Activated CD4-positive, alpha-beta T cell treated with anti-CD3 and anti-CD28 coated beads, Interleukin-2, amount 10 ng/mL, durations not matched to agents 7 days and 5 days (primary cell): ENCODE measurements at places on chromosomes 12 and 14. TPM values are rescaled to one million over a fixed set of nuclear protein-coding genes. Genes with fewer than 3 reads are reported as not detected.

GRCh38 chr14:77979171-77979570, 179.3 kb downstream of the ADCK1 start:
- peaks cover 8% of the 10 kb centered on the region for H3K4me1 ChIP-seq
- H3K36me3 ChIP-seq, result no peaks in the 10 kb centered on the region
- H3K4me3 ChIP-seq, result no peak overlapping the region
- peaks cover 42% of the 10 kb centered on the region for H3K27me3 ChIP-seq

GRCh38 chr12:108642899-108643654, 9.4 kb upstream of the SELPLG start:
- DNase-seq, result no peak
- H3K36me3 ChIP-seq, result peaks cover 13% of the 10 kb centered on the region
- H3K27ac ChIP-seq, result no peak overlapping the region
- no peak overlapping the region for H3K4me3 ChIP-seq
- peaks cover 44% of the 10 kb centered on the region for H3K4me1 ChIP-seq
- no peaks in the 10 kb centered on the region for H3K27me3 ChIP-seq

Gene PIWIL1
- total RNA-seq, result not detected

Gene CDK4
- 104 TPM for total RNA-seq
